Cardiac septum (tissue), 1 donor: ENCODE measurements at places on chromosomes 3 and 15. TPM values are rescaled to one million over a fixed set of nuclear protein-coding genes. Genes with fewer than 3 reads are reported as not detected.
A peak's percentile ranks its signal among the peaks of the same experiment; 100 is the strongest.

GRCh38 chr3:77513542-77513941 lies 473.6 kb downstream of the ROBO2 start:
- no peak for DNase-seq

DNA sequence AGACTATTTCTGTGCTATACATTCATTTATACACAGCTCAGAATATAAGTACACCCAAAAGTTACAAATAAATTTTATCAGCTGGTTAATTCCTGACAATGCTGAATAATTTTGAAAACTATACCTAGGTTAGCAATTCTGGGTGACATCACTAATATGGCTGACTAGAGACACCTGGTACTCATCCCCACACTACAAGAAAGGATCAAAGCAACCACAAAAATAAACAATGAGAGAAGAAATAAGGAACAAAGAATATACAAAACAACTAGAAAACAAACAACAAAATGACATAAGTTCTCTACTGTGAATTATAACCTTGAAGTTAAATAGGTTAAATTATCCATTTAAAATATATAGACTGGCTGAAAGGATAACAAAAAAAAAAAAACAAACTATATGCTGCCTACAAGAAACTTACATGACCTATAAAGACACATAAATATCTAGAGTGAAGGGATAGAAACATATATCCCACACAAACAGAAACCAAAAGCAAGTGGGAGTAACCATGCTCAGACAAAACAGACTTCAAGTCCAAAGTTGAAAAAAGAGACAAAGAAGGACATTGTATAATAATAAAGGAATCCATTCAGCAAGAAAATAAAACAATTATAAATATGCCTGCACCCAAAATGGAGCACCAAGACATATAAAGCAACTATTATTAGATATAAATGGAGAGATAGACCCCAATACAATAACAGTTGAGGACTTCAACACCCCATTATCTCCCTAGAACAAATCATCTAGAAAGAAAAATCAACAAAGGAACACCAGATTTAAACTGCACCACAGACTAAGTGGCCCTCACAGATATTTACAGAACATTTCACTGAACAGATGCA lies 57.8 kb downstream of the IMPG2 start:
- no peak for DNase-seq

DNA sequence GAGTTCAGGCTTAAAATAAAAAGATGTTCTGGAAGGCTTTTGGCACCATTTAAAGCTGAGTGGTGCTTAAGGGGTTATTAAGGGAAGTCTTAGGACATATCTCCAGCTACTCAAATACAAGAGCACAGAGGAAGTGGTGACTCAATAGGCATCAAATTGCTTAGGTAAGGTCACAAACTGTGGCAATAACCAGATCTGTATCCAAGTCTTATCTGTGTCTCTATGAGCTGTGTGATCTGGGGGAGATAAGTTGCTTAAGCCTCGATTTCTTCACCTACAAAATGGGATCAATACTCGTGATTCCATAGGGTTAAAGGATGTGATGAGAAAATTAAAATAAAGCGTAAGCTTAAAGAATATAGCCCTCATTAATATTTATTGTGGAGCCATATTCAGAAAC lies 7.6 kb downstream of the HDC start:
- DNase-seq = no peak

GRCh38 chr15:82880704-82881103 lies 71.3 kb downstream of the WHAMM start:
- no peak for DNase-seq

DNA sequence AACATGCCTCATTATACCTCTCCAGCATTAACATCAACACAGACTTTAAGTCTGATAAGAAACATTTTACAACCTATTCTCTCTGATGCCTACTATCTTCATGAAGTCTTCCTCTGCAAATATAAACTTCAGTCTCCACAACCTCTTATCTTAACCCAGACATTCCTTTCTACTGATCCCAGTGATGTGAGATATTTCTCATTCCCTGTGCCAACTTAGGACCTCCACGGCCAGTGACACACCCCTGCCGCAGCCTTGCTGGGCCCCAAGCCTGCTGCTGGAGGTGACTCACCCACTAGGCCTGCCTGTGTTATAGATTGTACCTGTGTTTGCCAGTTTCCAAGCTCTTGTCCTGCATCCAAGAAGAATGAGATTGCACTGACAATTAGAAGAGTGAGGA lies 734.5 kb upstream of the CADM2 start:
- no peak for DNase-seq

DNA sequence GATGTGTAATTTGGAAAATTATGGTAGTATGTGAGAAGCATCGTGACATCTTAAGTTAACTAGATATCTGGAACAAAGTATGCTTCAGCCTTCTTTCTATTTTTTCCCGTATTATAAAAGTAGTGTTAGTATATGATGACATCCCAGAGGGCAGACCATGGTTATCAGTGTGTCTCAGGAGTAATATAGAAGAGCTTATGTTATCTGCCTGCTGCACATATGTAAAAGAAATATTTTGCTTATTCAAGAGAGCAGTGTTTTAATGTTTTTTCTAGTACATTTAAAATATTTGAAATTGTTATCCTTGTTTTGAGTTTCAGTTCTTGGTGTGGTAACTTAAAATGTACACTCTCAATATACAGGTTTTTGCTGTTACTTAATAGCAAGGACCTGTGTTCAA lies 24.1 kb downstream of the PLCL2 start:
- DNase-seq = no peak

- DNase-seq = no peak
Measured at GRCh38 chr3:122055215-122055614, at the start of gene CD86. CD86 (plus strand) TSS chr3:122055362; CDS start chr3:122055490, 128 bp downstream.

GRCh38 chr3:16330351-16330750 lies 65.3 kb downstream of the OXNAD1 start:
- DNase-seq = no peak

DNA sequence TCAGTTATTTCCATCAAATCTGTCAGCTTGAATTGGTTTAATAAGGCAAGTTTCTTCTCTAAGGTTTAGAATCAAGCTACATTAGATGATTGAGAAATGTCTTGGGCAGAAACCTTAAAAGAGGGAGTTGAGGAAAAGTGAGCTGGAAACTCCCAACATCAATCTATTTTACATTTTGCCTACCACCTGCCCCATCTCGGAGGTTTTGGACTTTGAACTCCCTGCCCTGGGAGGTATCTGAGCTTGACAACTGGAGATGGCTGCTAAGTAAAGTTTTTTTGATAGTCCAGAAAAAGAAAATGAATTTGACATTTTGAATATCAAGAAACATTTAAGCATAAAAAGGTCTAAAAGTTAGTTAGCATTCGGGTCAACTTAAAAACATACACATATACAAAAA lies 234.2 kb downstream of the NFKBIZ start:
- no peak for DNase-seq

The SHF gene
- total RNA-seq = 4.2 TPM

The ADPRH gene
- 10.9 TPM for total RNA-seq

- no peak for DNase-seq
Measured at GRCh38 chr3:195897853-195898415, 10.4 kb downstream of the TNK2 start.

The ALDH1A2 gene
- 22.9 TPM for total RNA-seq

- DNase-seq = no peak
Measured at GRCh38 chr3:112550859-112551258, 10.9 kb downstream of the ATG3 start.

- DNase-seq = peak; percentile 86
Measured at GRCh38 chr3:132721479-132722164, 587 bp downstream of the NPHP3 start.

- DNase-seq = no peak
Measured at GRCh38 chr3:138381950-138382715, 33.8 kb downstream of the MRAS start.

- DNase-seq = no peak
Measured at GRCh38 chr3:194375473-194376240, 6.1 kb upstream of the LRRC15 start.

DNA sequence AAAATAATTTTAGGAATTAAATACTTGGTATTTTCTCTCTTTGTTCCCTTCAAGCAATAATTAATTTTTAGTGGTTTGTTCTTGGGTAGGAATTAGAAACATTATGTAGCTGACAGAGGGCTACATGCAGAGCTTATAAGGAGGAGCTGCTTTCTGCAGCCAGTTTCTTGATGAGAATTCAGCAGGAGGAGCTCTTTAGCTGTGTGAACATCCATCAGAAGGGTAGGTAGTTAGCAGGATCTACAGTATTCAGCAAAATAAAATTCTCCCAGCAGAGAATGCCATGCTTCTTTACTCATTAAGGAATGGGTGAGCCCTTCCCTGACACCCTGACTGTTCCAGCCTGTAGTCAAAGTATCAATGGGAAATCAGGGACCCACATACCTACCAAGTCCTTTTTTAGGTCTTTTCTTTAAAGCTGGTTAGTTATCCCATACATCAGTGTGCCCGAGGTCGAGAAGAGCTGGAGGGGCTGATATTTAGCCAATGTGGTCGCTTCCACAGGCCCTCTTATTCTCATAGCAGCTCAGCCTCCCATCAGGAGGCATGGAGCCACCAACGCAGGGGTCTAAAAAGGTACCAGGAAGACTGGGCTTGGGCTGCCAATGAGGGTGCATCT lies 54.0 kb downstream of the KCNAB1 start:
- DNase-seq = no peak

The PRSS50 gene
- 0.78 TPM for total RNA-seq

The ACSBG1 gene
- total RNA-seq = not detected

DNA sequence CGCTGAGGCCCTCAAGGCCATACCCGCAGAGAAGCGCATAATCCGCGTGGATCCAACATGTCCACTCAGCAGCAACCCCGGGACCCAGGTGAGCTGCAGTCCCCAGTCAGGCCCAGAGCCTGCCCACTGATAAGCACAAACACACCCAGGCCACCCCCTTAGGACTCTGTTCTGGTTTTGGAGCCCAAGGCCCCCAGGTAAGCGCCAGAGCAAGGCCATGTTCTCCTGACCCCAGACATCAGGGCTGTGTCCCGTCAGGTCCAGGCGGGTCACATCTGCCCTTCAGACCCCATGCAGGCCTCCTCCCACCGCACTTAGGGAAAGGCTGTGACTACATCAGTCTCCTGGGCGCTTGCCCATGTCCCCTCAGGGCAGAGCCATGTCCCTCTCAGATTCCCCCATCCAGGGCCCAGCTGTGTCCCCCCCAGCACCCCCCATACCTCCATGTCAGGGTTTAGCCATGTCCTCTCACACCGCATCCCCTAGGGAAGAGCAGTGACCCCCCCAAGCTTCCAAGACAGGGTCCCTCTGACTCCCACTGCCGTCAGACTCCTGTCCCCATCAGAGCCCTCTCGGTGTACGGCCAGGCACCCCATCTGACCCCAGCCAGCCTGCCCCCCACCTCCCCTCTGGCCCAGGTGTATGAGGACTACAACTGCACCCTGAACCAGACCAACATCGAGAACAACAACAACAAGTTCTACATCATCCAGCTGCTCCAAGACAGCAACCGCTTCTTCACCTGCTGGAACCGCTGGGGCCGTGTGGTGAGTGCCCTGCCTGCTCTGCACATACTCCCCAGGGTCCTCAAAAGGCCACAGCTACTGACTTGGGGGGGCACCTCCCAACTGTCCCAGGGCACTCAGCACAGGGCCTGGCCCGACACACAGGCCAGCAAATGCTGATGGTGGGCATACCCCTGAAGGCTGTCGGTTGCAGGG lies 1.6 kb downstream of the PARP3 start:
- DNase-seq = peak; percentile 51

The ALG1L2 gene
- total RNA-seq = not detected
